ENCODE measurements at places on chromosomes 3 and 15. TPM values are rescaled to one million over a fixed set of nuclear protein-coding genes. Genes with fewer than 3 reads are reported as not detected.

DNA sequence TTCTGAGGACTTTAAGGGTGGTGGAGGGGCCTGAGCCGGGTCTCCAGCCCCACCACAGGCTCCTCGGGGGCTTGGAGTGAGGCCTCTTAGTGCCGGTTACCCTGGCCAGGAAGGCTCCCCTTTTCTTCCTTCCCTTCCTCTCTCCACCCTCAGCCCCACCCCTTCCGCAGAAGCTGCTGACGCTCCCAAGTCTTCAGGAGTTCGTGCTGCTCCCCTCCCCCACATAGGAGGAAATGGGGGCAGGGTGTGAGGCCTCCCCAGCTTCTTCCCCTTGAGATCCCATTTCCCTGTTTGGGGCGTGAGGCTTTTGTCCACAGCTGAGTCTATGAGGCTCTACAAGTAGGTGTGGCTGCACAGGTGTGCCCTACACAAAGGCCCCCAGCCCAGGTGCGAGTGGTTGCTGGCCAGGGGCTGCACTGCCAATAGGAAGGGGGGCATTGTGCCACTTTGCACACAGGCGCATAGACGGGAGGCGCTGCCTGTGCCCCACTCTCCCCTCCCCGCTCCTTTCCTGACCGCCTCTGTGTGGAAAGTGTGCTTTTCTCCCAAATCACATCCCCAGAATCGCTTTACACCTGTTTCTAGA lies 915 bp upstream of the CALML4 start:
- H3K36me3 ChIP-seq, result peaks cover 16% of the 10 kb centered on the region
- no peak overlapping the region for H3K27ac ChIP-seq
- no peak overlapping the region for H3K4me3 ChIP-seq
- H3K4me1 ChIP-seq, result peaks cover 13% of the 10 kb centered on the region
- no peak for DNase-seq

The SKOR1 gene
- total RNA-seq, result 0.16 TPM

GRCh38 chr15:69090197-69090948 lies 70.1 kb upstream of the GLCE start:
- no peak overlapping the region for H3K4me3 ChIP-seq
- H3K36me3 ChIP-seq, result no peaks in the 10 kb centered on the region
- no peaks in the 10 kb centered on the region for H3K4me1 ChIP-seq
- no peak overlapping the region for H3K27ac ChIP-seq
- DNase-seq, result no peak
- peaks cover 17% of the 10 kb centered on the region for H3K27me3 ChIP-seq

DNA sequence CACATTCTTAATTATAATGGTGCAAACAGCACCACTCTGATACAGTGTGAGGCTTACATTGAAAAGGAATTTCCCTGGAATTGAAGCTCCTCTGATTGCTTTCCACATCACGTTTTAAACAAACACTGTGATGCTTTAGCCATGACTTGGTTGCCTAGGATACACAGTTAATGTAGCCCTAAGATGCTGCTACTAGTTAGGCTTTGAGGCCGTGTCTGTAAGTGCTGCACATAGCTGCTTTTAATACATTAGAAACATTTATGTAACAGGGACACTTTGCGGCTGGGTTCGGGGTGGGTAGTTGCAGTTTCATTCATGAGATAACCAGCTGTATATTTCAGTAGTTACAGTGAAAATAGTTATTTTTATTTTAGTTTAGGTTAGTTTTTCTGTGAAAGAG lies 334.7 kb downstream of the NLGN1 start:
- no peak overlapping the region for H3K4me3 ChIP-seq
- H3K4me1 ChIP-seq, result no peaks in the 10 kb centered on the region
- DNase-seq, result no peak
- H3K27me3 ChIP-seq, result no peaks in the 10 kb centered on the region

The RAB6B gene
- 0.29 TPM for total RNA-seq

- no peak overlapping the region for H3K4me3 ChIP-seq
- H3K27ac ChIP-seq, result no peak overlapping the region
- no peaks in the 10 kb centered on the region for H3K27me3 ChIP-seq
- no peak for DNase-seq
- H3K4me1 ChIP-seq, result no peaks in the 10 kb centered on the region
Measured at GRCh38 chr3:137709011-137709601, 55.0 kb upstream of the SOX14 start.

The CADPS gene
- total RNA-seq, result not detected

The PIF1 gene
- 30.4 TPM for total RNA-seq

DNA sequence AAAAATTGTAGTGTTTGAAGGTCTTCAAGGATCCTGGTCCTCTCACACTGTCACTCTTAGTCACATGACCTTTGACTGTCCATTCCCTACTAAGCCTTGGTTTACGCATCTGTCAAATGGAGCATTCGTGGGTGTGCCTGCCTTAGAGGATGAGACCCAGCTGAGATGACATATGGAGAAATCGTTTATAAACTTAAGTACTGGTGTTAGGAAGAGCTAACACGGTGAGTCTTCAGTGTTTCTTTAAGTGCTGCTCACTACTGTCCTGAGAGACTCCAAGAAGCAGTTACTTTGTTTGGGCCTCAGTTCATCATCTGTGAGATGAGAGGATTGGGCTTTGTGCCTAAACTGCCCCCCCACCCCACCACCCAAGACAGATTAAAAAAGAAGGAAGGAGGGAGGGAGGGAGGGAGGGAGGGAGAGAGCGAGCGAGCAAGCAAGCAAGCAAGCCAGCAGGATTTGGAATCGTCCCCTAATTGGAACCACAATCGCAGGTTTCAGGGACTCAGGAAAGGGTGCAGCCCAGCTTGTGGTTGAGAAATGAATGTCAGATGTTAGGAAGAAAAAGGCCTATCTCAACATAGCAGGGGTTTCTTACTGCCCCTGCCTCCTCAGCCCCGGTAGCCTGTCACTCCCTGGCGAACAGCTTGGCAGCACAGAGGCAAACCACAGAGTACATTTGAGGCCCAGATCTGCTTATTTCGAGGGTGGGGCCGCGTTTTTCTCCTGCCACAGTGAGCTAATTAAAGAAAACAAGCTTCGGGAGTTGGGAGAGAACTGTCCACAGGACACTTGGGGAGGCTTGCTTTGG lies 32.7 kb downstream of the SMAD3 start:
- peaks cover 37% of the 10 kb centered on the region for H3K36me3 ChIP-seq
- H3K4me1 ChIP-seq, result peaks cover 46% of the 10 kb centered on the region
- no peak for DNase-seq
- H3K27me3 ChIP-seq, result no peaks in the 10 kb centered on the region
- peak overlapping the region; percentile 85 for H3K27ac ChIP-seq

- H3K4me3 ChIP-seq, result no peak overlapping the region
- no peaks in the 10 kb centered on the region for H3K36me3 ChIP-seq
- H3K27ac ChIP-seq, result no peak overlapping the region
- peaks cover 7% of the 10 kb centered on the region for H3K27me3 ChIP-seq
- no peaks in the 10 kb centered on the region for H3K4me1 ChIP-seq
Measured at GRCh38 chr3:99648101-99648500, 9.7 kb downstream of the COL8A1 start.

DNA sequence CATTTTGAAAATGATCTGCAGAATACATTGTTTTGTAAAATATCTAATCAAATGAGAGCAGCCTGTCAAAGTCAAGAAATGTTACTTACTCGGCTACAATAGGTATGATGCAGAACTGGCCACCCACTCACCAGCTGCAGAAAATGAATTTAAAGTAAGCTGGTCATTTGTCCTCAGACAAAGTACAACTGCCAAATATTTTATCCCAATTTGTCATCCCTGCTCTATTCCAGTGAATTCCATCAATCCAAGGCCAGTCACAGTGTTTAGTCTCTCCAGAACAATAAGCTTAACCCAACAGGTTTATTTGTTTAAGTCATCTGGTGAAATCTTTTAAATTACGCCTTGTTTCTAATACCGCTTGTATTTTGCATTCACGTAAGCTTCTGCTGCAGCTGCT lies 46.6 kb upstream of the TCF12 start:
- no peaks in the 10 kb centered on the region for H3K36me3 ChIP-seq
- H3K4me3 ChIP-seq, result no peak overlapping the region
- no peak for DNase-seq
- no peak overlapping the region for H3K27ac ChIP-seq
- H3K4me1 ChIP-seq, result no peaks in the 10 kb centered on the region
- H3K27me3 ChIP-seq, result no peaks in the 10 kb centered on the region

GRCh38 chr3:50170689-50171088 lies 15.6 kb downstream of the SEMA3F start:
- no peaks in the 10 kb centered on the region for H3K4me1 ChIP-seq
- no peak overlapping the region for H3K27ac ChIP-seq
- DNase-seq, result no peak
- no peaks in the 10 kb centered on the region for H3K27me3 ChIP-seq

DNA sequence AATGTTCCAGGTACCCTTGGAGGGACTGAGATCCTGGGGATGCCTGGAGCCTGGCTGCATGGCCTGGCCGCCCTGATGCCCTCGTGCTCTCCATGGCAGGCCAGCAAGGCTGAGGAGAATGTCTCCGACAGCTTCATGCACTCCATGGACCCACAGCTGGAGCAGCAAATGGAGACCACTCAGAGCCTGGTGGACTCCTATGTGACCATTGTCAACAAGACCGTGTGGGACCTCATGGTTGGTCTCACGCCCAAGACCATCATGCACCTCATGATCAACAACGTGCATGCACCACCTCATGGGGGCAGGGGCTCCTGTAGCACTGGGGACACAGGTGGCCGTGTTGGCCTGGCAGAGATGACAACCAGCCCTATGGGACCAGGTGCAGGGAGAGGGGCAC lies 19.7 kb downstream of the GOLGA6A start:
- H3K4me1 ChIP-seq, result peaks cover 13% of the 10 kb centered on the region
- H3K27ac ChIP-seq, result no peak overlapping the region
- DNase-seq, result no peak
- H3K36me3 ChIP-seq, result peaks cover 8% of the 10 kb centered on the region
- H3K4me3 ChIP-seq, result no peak overlapping the region

- no peaks in the 10 kb centered on the region for H3K27me3 ChIP-seq
- no peak overlapping the region for H3K27ac ChIP-seq
- no peak overlapping the region for H3K4me3 ChIP-seq
- H3K4me1 ChIP-seq, result peaks cover 4% of the 10 kb centered on the region
Measured at GRCh38 chr3:134057006-134057653, 27.4 kb upstream of the SLCO2A1 start.

DNA sequence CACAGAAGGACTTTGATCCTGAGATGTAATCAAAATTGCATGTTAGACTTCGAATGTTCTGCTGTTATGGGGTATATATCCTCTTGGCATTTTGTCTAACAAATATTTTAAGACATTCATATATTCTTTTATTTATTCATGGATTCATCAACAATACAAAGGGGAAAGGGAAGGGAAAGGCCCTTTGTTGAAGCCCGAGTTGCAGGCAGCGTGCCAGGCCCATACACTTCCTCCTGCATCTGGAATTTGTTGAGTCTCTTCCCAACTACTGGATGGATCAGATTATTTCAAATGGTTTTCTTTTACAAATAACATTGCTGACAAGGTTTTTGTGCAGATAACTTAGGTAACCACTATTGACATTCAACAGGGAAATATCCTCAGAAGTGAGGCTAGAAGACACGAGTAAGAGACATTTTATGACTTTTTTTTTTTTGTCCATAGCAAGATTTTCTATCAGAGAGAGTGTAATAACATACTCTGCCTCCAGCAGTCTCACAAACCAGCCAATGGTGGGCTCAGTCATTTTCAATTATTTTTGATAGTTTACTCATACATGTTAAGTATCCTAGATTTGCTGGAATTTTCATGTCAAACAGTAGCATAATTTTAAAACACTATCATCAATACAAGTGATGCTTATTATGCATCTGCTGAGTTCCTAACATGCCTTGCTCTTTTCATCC lies 94.3 kb downstream of the RPL39L start:
- peak overlapping the region; percentile 86 for H3K27ac ChIP-seq
- peak overlapping the region; percentile 60 for H3K4me3 ChIP-seq
- no peaks in the 10 kb centered on the region for H3K27me3 ChIP-seq
- H3K4me1 ChIP-seq, result peaks cover 87% of the 10 kb centered on the region

The FANCD2OS gene
- total RNA-seq, result not detected

The CHDH gene
- total RNA-seq, result 0.08 TPM

- peaks cover 32% of the 10 kb centered on the region for H3K27me3 ChIP-seq
- no peak overlapping the region for H3K4me3 ChIP-seq
- H3K36me3 ChIP-seq, result peaks cover 2% of the 10 kb centered on the region
- H3K4me1 ChIP-seq, result peaks cover 9% of the 10 kb centered on the region
- no peak for DNase-seq
Measured at GRCh38 chr3:45792036-45792435, 4.3 kb downstream of the SLC6A20 start.

The HYAL3 gene
- total RNA-seq, result 6.8 TPM

The LRRIQ4 gene
- total RNA-seq, result 0.18 TPM

The MCF2L2 gene
- 1.9 TPM for total RNA-seq

The CGNL1 gene
- not detected for total RNA-seq

The DNAH12 gene
- total RNA-seq, result 0.08 TPM

DNA sequence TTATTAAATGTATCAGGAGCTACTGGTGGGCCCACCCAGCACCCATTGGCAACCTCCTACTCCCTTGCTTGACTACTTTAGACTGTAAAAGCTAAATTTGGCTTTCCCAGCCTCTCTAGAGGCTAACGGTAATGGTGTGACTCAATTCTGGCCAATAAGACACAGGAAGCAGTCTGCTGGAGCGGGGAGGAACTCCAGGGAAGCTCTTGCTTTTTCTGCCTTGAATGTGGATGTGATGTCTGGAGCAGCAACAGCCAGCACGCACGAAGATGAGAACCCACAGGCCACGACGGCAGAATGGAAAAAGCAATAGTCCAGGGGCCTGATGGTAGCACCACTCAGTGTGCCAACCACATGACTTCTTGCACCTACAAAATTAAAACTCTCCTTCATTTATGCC lies 39.9 kb downstream of the RAB6B start:
- no peaks in the 10 kb centered on the region for H3K27me3 ChIP-seq
- H3K36me3 ChIP-seq, result no peaks in the 10 kb centered on the region
- peaks cover 6% of the 10 kb centered on the region for H3K4me1 ChIP-seq
- DNase-seq, result no peak
- no peak overlapping the region for H3K4me3 ChIP-seq

DNA sequence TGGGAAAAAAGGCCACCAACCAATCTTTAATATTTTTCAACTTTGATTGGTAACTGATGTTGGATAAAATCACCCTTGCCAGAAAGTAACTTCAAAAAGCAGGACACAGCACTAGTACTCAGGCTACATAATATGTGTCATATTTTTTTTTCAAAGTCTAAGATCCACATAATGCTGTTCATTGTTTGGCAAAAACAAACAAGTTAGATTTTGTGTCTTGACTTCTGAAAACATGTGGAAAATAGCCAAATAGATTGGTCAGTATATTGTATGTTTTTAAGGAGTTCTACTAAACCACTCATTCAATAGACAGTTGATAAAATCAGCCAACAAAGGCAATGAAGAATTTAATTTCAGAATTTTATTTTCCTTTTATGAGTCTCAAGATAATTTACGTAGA lies 111.7 kb upstream of the CCDC54 start:
- no peak overlapping the region for H3K4me3 ChIP-seq
- H3K36me3 ChIP-seq, result no peaks in the 10 kb centered on the region
- no peak overlapping the region for H3K27ac ChIP-seq
- no peaks in the 10 kb centered on the region for H3K4me1 ChIP-seq
- no peak for DNase-seq

DNA sequence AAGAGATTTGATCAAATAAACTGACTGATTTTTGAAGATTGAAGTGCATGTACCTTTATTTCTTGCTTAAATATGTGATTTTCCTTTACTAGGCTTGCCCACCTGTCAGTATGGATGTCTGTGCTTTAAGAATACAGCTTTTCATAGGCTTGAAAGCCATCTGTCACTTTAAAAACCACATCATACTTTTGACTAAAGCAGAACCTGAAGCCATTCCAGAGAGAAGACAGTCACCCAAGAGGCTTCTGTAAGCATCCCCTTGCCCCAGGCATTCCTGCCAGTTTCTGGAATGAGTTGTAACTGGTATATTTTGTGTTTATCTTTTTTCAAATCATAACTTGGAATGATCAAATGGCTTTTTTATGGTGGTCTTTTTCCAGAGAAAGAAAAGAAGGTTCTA lies 24.0 kb downstream of the HPS3 start:
- no peaks in the 10 kb centered on the region for H3K27me3 ChIP-seq
- H3K4me3 ChIP-seq, result no peak overlapping the region
- peaks cover 16% of the 10 kb centered on the region for H3K36me3 ChIP-seq
- DNase-seq, result no peak

Measured in activated naive CD8-positive, alpha-beta T cell treated with anti-CD3 and anti-CD28 coated beads for 36 hours (primary cell).